Cortex of kidney (tissue), 1 donor: ENCODE measurements at places on chromosomes 6 and 20.

- DNase-seq = no peak
Measured at GRCh38 chr20:64242003-64242796, 13.3 kb upstream of the PCMTD2 start.

GRCh38 chr6:143531720-143532499 lies 20.4 kb upstream of the FUCA2 start:
- no peak for DNase-seq

- DNase-seq = no peak
Measured at GRCh38 chr6:166598441-166599138, 12.1 kb upstream of the RAMACL start.

DNA sequence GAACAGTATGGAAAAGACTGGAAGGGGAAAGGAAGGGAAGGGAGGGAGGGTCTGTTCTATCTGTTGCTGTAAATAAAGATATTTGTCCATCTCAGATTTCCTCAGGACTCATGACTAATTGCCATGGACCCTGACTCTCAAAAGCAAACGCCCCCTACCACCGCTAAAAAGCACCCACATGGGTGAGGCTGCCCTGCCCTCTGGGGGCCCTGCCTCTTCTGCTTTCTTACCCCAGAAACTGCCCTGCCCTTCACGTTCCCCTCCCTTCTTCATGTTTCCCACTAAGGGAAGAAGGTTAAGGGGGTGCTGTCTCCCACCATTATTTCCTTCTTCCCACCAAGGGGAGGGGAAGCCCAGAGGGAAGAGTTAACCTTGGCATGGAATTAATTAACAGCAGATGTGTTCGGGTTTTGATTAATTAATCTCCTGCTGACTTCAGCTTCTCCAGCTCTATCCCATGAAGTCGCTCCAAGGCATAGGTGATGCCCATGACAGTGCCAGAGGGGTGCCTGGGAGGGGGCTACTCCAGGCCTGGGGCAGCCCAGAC lies 16.0 kb downstream of the MDFI start:
- no peak for DNase-seq

DNA sequence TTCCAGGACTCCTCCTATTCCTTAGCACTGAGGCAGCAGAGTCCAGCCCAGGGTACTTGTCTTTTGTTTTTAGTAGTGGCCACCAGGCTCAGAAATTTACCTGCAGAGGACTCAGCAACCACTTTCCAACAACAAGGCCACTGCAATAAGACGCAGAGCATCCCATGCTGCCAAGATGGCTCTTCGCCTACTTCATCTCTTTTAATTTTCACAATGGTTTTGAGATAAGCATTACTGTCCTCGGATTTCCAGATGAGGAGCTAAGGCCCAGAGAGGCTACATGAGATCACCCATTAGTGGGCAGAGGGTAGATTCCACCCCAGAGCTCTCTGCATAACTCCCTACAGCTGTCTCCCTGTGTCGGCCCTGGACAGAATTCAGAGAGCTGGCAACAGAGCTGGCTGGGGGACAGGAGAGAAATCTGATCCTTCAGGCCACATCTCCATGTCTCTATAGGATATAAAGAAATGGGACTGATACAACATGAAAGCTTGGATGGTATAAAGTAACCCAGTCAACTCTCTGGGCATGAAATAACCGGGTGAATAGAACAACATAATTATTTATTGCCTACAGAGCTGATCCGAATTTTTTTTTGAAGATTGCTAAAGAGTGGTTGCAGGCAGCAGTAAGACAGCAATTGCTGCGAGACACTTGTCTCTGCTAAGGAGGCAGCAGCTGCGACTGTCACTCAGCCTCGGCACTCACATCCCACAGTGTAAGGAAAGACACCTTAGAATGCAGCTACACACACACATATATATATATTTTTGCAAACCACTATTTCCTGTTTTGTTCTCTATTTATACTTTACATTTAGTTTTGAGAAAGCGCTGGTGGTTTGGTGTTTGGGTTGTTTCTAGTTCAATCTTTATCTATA lies 37.2 kb downstream of the SCML4 start:
- DNase-seq = no peak

GRCh38 chr6:114997813-114998292 lies 655.0 kb upstream of the HS3ST5 start:
- no peak for DNase-seq

DNA sequence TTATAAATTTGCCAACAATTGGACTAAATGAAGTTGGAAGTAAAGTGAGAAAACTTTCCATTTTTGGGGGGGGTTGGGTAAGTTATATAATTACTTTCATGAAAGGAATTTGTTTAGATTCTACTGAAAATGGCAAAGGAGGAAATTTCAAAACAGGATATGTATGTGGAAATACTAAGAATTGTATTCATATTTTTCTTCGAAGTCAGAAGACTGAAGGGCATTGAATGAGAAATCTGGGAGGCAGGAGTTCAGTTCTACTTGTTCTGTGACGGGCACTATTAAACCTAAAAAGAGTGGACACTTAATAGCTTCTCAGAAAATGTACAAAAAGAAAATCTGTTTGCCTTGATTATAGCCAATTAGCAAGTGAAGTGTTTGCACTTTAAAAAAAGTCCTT lies 114.7 kb downstream of the PRIM2 start:
- no peak for DNase-seq

GRCh38 chr6:130760006-130760405 lies 67.2 kb upstream of the SMLR1 start:
- DNase-seq = no peak

DNA sequence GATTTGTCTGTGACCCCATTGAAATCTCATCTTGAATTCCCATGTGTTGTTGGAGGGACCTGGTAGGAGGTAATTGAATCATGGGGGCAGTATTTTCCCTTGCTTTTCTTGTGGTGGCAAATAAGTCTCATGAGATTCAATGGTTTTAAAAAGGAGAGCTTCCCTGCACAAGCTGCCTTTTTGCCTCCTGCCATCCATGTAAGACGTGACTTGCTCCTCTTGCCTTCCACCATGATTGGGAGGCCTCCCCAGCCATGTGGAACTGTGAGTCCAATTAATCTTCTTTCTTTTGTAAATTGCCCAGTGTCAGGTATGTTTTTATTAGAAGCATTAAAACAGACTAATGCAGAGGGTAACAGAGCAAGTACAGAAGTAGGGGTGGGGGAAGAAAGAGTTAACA lies 1097.0 kb upstream of the ADGRB3 start:
- no peak for DNase-seq

DNA sequence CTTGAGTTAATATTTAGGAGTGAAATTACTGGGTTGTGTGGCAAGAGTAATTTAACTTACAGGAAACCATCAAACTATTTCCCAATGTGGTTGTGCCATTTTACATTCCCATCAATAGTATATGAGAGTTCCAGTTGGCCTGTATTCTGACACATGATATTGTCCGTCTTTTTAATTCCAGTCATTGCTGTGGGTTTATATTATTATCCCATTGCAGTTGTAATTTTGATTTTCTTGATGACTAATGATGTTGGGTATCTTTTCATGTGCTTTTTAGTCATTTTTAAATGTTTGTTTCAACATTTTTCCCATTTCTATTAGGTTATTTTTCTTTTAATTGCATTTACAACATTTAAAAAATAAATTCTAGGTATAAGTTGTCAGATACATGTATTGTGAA lies 614.0 kb downstream of the UTRN start:
- DNase-seq = no peak

DNA sequence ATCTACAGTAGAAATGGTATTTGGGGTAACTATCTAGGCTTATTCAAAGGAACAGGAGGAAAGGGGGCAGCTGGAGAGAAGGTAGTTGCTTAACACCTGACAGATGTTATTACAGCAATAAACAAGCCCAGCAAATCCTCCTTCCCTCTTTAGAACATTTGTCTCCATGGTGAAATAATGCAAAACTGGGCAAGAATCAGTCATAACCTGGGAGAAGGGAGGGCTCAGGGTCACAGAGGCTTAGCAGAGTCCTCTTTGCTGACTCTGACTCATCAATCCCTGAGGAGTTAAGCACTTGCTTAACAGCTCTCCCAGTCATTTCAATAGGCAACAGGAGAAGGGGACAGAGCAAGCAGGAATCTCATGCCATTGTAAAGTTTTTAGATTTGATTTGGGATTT lies 230.3 kb downstream of the IBTK start:
- no peak for DNase-seq

DNA sequence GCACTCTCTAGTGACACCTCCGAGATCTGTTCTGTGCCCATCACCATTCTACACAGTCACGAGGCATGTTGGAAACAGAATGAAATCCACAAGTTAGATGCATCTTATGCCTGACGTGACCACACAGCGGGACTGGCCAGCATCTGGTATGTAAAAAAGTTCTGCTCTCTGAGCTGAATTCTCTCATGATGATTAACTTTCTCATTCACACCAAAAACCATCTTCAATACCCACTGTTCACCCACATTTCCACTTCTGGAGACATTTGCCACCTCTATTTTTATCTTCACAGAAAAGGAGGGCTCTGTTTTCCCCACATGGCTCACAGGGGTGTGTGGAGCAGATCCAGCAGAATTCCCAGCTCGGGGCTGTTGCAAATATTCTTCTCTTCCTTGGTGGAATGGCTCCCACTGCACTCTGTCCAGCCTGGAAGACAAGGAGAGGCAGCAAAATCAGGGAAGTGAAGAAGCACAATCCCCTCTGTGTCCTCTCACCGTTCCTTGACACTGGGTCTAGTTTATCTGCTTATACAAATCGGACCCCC lies 303.4 kb downstream of the TAF4 start:
- DNase-seq = no peak

GRCh38 chr6:83711958-83712357 lies 3.1 kb upstream of the SNAP91 start:
- no peak for DNase-seq

GRCh38 chr20:40930561-40930960 lies 98.1 kb upstream of the TOP1 start:
- no peak for DNase-seq

DNA sequence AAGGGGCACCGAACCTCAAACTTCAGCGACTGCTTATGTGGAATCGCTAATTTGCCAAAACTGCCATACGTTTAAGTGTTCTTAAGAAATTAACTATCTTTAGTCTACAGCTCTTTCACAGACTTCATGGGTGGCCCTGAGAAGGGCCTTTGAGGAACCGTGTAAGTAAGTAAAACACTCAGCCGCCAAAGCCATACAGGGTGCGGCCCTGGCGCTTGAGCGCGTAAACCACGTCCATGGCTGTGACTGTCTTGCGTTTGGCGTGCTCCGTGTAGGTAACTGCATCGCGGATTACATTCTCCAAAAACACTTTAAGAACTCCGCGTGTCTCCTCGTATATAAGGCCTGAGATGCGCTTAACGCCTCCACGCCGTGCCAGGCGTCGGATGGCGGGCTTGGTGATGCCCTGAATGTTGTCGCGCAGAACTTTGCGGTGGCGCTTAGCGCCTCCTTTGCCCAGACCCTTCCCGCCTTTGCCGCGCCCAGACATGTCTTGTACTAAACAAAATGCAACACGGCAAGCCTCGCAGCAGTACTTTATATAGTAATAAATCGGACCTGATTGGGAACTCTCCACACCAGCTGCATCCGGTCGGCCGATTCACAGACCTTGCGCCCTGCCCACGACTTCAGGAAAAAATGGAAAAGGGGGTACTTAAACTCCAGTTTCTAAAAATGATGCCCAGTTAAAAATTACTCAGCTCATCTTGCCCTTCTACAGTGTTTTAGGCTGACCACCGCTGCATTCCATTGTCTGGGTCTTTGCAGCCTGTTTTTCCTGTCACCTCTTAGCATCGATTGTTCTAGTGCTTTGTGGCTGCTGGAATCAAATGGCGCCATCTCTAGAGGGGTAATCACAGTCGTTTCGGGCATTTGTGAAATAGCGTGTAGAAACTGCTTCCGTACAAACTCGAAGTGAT lies 38.9 kb downstream of the OR2B2 start:
- DNase-seq = no peak

DNA sequence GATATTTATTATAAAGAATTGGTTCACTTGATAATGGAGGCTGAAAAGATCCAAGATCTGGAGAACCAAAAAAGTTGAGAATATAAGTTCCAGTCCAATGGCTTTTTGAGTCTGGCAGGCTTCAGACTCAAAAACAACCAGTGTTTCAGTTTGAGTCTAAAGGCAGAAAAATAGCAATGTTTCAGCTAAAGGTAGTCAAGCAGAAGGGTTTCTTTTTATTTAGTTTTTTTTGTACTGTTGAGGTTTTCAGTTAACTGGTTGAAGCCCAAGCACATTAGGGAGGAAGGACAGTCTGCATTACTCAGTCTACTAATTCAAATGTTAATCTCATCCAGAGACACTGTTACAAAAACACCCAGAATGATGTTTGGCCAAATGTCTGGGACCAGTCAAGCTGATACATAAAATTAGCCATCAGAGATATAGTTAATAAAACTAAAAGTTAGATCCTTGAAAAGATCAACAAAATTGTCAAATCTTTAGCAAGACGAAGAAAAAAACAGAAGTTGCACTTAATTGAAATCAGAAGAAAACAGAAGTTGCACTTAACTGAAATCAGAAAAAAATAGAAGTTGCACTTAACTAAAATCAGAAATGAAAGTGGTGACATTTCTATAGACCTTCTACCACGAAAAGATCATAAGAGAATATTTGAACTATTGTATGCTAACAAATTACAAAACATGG lies 980.3 kb upstream of the FLRT3 start:
- no peak for DNase-seq

- DNase-seq = no peak
Measured at GRCh38 chr6:167113935-167114910, 8.7 kb upstream of the CCR6 start.

DNA sequence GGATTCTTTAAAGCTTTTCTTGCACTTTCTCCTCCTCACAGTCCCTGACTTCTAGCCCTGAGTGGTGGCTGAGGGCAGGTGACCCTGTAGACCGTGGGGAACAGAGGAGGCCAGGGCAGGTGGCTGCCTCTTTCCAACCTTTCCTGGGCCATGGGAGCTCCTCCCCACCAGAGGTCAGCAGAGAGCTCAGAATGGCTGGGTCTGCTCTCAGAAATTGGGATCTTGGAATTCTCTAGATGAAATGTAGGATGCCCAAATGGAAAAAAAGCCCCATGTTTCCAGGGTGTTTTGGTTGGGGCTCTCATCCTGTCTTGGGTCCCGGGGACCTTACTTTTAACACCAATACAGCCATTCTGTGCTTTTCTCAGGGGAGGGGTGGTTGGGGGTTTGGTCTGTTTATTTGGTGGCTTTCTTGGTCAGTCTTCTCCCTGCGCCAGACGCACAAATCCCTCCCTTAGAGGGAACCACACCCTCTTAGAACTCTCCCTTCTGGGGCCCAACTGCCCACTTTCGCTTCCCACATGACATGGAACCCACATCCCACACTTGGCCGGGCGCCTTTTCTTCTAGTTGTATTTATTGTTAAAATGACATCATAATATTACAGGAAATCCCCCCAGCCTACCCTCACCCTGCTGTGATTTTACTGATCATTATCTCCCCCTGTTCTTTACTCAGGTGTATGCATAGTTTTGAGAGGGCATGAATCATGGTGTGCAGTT lies 17.9 kb downstream of the GNAS start:
- no peak for DNase-seq

DNA sequence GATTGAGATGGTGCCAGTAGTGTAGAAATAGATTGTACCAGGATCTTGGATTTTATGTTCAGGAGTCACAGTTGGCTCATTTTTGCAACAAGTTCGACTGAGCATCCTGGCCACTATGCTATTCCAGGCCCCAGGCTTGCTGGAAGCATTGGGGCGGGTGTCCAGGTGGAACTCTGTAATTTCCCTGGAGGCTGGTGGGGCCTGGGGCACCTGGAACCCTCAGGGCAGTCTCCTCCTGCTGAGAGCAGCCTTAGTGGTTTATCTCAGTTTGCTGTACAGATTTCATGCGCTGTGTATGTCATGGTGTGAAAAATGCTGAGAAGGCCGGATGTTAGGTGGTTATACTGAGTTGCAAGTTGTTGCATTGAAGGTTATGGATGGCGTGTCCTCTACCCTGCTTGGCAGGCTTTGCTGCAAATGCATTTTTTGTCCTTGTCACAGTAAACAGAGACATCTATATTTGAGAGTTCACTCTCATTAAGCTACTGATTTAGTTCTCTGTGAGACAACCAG lies 135.1 kb upstream of the MYLIP start:
- no peak for DNase-seq
